ENCODE measurements at places on chromosomes 7 and 10.

DNA sequence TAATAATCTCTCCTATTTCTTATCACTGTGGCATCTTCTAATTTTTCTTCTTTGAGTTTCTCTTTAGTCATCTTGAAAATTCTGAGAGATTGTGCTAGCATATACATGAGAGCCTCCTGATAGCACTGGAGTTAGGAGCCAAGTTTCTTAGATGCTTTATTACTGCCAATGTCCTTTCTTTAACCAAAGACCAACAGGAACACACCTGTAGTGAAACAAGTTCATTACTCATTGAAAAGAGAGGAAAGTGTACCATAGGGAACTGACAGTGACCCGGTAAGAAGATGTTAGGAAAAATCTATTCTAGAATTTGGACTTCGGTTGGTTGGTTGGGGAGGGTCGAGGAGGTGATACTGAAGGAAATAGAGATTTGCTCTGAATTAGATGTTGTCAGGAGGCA lies 27.1 kb upstream of the CD36 start:
- DNase-seq: no peak

- DNase-seq: no peak
These were observed 33.7 kb downstream of the MINPP1 start for GRCh38 chr10:87538092-87539015.

DNA sequence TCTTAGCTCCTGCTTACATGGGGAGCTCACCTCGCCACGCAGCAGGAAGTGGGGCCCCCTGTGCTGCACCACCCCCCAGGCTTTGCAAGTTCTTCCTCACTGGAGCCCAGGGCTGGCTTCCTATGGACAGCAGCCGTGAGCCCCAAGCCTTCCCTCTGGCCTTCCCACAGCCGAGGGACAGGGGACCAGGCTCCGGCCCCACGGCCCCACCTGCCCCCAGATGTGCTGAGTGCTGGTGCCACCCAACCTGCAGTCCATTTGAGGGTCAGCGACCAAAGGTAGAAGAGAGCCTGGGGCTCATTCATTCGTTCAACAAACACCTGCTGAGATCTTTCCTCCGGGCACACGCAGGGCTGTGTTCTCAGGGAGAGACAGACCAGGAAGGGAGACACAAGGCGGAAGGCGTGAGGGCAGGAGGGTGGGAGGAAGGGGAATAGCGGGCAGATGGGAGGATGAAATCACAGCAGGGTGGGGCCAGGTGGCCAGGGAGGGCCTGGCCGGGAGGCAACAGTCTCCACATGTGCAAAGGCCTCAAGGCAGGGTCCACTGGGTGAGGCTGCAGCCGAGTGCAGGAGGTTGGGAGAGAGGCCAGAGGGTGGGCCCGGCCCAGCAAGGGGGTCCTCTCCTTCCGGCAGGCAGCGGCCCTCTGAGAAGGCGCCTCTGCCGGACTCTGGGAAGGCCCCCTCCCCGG lies 100.1 kb downstream of the FOXL3 start:
- DNase-seq: no peak

GRCh38 chr7:6375348-6376101 lies 72.2 kb downstream of the DAGLB start:
- DNase-seq: no peak

DNA sequence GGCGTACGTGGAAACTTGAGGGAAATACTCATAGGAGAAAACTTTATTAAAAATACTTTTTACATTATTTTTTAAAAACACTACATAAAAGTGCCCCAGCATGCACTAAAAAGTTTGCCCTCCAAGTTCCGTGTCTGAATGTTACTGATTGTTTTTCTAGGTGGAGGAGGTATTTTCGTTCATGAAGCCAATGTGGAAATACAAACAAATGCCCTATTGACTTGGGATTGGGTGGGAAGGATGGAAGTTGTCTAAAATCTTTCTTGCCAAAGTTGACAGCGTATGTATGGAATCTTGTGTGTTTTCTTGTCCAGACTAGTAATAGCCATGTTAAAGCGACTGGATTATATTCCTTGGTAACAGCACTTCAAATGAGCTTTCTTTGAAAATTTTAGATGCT lies 1.2 kb downstream of the PROSER2 start:
- DNase-seq: no peak

DNA sequence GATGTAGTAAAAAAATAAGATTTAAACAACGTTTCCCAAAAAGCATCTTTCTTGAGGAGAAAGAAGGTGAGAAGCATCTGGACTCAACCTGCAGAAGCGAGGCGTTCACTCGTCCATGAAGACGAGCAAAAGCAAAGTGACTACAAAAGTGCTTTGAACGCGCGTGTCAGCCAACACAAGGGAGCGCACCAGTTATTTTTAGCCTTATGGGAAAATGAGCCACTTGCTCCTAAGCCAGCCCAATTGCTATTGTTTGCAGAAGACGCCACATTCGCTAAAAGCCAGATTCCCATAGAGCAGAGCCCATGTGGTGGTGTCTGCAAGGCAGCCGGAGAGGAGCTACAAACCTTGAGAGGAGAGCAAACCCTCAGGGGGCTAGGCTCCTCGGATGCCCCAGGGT lies 122.5 kb downstream of the FAM53B start:
- no peak for DNase-seq

- DNase-seq: no peak
These were observed 878 bp downstream of the SEC61A2 start for GRCh38 chr10:12130237-12130872.

DNA sequence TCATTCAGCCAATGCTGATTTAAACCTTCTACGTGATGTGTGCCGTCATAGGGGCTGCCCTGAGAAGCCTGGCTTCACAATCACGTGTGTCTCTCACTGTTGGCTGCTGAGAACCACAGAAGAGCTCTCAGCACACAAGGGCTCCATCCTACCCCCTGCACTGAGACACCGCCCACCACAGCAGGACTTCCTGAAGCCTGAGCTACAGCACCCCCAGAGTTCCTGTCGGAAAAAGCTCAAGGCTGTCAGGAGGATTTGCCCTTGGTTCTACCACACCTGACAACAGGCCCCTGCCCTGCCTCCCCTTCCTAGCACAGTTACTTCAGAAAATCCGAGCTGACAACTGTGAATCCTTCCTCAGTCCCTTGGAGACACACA lies 191.9 kb downstream of the MAD1L1 start:
- peak; percentile 14 for DNase-seq

GRCh38 chr10:33234831-33235237 lies 99.6 kb downstream of the NRP1 start:
- DNase-seq: no peak

- DNase-seq: no peak
These were observed 2.0 kb downstream of the MNX1 start for GRCh38 chr7:157008206-157009169.

- no peak for DNase-seq
These were observed 2.9 kb upstream of the SGPL1 start for GRCh38 chr10:70812814-70813213.

DNA sequence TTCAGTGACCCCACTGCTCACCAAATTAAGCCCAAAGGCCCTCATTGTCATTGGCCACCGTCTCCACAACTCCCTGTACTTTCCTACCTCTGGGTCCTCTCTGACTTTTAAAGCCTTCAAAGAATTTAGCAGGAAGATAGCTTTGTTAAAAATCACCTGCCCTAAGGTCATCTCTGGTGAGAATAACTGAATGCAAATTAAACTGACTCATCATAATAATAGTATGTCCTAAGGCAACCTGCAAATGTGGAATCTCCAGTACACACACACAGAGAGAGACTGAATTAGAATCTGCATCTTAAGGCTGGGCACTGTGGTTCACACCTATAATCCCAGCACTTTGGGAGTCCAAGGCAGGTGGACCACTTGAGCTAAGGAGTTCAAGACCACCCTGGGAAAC lies 24.1 kb downstream of the OAT start:
- DNase-seq: no peak

DNA sequence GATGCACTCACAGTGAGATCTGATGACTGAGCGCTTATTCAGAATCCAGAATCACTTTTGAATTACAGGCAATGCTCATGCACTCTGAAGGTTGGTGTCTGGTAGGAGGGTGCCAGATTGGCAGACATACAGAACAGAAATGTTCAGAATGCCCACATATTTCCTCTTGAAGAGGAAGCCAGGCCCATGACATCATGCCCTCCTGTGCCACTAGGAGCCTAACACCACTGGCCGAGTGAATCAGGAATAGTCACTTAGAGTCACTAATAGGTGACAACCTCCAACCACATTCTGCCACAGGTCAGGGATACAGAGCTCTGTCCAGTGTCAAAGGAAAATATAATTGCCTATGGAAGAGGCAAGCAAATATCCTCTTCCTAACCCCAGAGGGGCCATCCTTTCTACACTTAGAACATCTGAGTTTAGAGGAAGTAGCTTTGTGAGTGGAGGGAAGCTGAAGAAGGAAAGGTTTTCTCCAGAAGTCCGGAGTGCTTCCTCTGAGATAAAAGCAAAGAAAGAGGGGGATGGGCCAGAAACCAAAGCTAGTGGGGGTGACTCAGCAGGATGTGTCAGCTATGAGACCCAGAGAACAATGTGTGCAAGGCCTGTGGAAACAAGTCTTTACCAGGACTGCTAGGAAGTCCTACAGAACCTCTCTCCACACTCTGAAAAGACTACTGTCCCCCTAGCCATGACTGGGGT lies 838.8 kb downstream of the GRID1 start:
- DNase-seq: no peak

- DNase-seq: no peak
These were observed 186.4 kb downstream of the CACNA2D1 start for GRCh38 chr7:82257118-82257695.
